Hepatic stellate cell (primary cell): ENCODE measurements at places on chromosomes 5 and 9.
A peak's percentile ranks its signal among the peaks of the same experiment; 100 is the strongest.

GRCh38 chr5:124665625-124666024, 80.8 kb downstream of the ZNF608 start:
- no peak for DNase-seq

- DNase-seq = no peak
Measured at GRCh38 chr5:95631991-95632675, 12.2 kb downstream of the GPR150 start.

- DNase-seq = no peak
Measured at GRCh38 chr9:84841931-84842330, 172.4 kb downstream of the NTRK2 start.

- DNase-seq = no peak
Measured at GRCh38 chr9:133201424-133202144, 7.5 kb downstream of the OBP2B start.

GRCh38 chr5:82987188-82987587, 90.0 kb downstream of the TMEM167A start:
- DNase-seq = no peak

DNA sequence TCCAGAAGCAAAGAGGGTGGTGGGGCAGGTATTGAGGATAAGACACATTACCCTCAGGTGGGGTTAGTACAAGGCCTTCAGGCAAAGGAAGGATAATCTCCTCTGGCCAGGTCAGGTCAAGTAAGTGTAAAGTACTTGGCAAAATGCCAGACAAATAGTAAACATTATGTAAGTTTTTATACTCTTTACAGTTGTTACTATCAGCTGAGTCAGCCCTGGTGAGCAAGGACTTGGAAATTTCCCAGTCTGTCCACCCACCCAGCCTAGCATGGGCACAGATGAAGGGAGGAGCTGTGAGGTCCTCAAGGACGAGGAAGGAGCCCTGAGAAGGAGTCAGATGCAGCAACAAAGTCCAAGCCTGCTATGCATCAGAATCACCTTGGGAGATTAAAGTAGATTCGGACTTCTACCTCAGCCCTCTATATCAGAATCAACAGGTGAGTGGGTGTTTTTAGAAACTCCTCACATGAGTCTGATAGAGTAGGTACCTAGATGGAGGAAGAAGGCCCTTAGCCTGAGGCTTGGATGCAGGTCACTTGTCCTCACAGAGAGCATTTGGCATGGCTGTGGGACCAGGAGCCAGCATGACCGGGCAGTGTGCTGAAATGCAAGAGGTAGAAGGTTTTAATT, 50.2 kb upstream of the BARX1 start:
- DNase-seq = no peak

GRCh38 chr5:98905857-98906688, 22.7 kb downstream of the CHD1 start:
- DNase-seq = no peak

GRCh38 chr5:89606939-89607534, 724.1 kb upstream of the MEF2C start:
- DNase-seq = no peak

- DNase-seq = peak; percentile 47
Measured at GRCh38 chr9:126844085-126844484, 16.4 kb upstream of the ZBTB34 start.

- no peak for DNase-seq
Measured at GRCh38 chr5:9498541-9499497, 47.1 kb downstream of the SEMA5A start.

- no peak for DNase-seq
Measured at GRCh38 chr5:32865475-32865874, 154.4 kb downstream of the NPR3 start.

- DNase-seq = peak; percentile 37
Measured at GRCh38 chr9:92947268-92948037, at the start of gene FGD3. FGD3 (plus strand) TSS chr9:92947523; CDS start chr9:92976257, 28,734 bp downstream.

- DNase-seq = no peak
Measured at GRCh38 chr5:152379331-152379730, 25.7 kb downstream of the NMUR2 start.

- no peak for DNase-seq
Measured at GRCh38 chr5:77419644-77420582, 72.2 kb downstream of the WDR41 start.

DNA sequence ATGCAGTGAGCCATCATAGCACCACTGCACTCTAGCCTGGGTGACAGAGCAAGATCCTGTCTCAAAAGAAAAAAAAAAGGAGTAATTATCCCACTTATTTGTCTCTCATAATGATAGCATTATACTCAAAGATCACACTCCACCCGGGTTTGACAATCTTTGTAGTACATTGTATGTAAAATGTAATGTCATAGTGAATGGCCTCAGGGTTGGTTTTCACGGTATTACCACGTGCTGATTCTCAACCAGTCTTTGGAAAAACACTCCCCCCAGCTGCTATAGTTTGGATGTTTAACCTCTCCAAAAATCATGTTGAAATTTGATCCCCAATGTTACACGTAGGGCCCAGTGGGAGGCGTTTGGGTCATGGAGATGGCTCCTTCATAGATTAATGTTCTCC, 402.4 kb upstream of the GRAMD2B start:
- DNase-seq = no peak

GRCh38 chr9:79524266-79524665, 47.5 kb upstream of the TLE4 start:
- DNase-seq = peak; percentile 16

GRCh38 chr9:85237478-85237877, 504.3 kb downstream of the AGTPBP1 start:
- no peak for DNase-seq

DNA sequence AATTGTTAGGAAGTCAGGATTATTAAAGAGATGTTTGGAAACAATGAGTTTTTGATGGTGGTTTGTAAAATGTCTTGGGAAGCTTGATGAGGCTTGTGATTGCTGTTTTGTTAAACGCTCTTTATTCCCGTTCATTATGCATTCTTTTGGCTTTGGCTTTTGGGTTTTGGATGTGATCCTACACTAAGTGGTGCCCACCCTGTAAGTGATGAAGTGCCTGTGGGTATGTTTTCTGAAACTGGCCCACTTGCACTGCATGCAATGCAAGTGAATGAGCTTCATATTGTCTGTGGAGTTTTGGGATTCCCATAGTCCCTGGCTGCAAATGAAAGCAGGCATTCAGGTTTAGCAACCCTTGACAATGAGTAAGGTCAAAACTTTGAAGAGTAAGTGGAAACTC, 1035.5 kb upstream of the WWC1 start:
- DNase-seq = no peak

DNA sequence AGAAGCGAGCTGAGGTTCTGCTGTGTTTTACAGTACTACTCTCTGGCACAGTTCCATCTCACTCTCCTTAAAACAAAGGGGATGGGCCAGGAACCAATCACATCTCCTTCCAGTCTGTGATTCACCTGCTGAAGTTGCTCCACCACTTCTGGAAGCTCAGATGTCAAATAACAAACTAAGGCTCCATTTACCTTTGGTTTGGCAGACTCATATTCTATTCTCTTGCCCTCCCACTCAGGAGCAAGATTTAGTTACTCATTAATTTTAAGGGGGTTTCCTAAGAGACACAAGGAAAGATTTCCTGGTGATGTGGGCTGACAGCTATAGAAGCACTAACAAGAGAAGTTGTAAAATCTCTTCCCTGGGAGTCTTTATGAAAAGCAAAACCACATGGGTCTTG, 37.8 kb upstream of the KIF2A start:
- no peak for DNase-seq

DNA sequence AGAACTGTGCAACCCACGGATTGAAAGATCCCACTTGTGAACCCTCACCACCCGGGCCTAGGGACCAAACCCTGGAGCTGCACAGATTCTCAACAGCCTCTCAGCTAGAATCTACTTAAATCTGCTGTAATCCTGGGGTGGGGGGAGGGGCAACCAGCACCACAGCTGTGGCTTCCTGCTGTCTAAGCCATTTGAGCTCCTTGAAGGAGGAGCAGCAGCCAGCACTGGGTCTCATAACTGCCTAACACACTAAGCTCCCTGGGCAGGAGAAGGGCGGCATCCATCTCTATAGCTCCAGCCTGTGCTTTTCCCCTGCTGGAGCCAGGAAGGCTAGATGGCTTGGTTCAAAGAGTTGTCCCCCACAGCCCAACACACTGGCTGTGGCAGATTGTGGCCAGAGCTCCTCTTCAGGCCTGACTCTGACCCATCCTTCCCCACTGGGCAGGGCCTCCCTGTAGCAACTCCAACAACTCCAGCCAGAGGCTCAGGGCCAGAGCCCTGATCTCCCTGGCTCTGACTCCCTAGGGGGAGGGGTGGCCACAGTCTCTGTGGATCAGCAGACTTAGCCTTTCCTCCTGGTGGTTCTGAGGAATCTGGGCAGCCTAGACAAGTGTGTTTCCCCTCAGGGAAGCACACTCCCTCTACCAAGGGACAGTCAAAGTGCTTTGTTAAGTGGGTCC, 72.0 kb upstream of the C9orf72 start:
- no peak for DNase-seq

- no peak for DNase-seq
Measured at GRCh38 chr5:110768138-110768860, 29.5 kb downstream of the SLC25A46 start.

DNA sequence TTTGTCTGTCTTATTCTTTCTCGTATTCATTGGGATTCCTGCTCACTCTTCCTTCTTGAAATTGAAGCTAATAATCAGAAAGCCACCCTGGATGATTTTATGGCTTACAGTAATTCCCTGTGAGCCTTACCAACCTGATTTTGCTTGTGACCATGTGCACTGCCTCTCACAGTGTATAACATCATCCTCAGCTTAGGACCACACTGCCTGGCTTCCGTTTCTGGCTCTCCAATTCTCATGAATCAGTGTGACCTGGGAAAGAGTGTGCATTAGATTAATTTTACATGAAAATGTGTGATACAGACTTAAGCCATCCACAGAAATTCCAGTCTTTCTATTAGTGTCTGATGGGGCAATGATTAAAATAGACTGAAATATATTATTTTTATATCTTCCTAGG, 126.8 kb upstream of the DMRT1 start:
- DNase-seq = no peak

DNA sequence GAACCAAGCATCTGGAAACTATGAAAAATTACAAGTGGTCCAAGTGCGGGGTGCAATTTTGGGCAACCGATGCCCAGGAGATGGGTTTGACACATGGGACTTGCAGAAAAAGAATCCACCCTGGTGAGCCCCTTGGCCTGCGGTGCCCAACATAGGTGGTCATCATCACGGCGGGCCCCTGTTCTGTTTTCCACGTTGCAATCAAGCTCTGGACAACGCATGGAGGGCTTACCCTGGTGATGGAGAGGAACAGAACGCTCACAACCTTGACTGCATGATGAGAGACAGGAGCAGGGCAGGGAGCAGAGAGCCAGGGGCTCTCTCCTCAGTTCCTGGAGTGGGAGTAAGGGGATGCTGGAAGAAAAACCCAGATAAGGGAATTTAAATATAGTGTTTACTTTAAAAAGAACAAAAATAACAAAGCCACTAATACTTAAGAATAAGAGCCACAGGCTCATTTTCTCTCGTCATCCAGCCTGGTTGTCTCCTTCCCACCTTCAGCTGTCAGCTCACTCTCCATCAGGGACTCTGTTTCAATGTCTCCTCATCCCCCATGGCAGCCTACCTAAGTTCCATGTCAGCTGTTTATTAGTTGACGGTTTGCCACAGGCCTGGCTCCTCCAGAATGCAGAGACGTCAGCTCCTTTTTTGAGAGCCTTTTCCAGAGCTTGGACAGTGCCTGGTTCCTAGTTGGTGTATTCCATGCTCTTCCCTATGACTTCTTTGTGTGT, 172.1 kb downstream of the GADD45G start:
- DNase-seq = no peak

DNA sequence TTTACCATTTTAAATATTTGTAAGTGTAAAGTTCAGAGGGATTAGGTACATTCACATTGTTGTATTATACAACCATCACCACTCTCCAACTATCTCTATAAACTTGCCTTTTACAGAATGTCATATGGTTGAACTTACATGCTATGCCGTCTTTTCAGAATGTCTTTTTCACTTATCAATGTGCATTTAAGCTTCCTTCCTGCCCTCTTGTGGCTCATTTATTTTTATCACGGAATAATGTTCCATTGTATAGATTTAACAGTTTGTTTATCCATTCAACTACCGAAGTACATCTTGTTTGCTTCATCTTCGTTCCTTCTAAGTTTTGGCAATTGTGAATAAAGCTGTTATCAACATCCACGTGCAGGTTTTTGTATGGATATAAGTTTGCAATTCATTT, 133.3 kb upstream of the C6 start:
- DNase-seq = no peak

DNA sequence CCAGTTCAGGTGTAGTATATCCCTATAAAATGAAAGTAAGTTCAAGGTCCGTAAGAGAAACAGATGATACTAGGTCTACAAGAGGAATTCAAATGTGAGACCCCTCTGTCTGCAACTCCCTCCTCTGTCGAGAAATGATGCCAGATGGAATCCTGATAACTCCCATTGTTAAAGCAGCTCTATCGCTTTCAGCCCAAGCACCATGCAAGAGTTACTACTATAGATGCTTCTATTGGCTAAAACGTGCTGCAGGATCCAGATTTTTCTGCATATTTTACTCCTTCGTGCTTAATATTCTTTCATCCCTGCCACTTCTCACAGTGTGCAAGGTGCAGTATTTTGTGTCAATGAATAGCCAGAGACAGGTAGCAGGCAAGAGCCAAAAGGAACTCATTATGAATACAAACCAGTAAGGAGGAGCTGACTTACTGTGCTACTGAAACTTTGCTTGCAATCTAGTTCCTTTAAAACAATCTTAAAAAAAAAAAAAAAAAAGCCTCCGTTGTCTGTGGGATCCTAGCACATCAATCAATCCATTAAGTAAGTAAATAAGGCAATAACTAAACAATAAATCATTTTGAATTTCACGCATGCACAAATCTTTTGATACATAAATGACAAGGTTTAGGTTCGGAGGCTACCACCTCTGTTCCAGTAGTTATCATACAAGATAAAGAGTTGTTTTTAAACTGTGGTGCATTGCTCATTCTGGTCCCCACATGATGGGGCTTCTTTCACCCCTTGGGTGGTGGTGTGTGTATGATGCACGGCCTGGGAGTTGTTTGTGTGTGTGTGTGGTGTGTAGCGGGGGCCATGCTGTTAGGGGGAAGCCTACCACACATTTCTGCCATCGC, 151.1 kb upstream of the MPDZ start:
- DNase-seq = no peak

GRCh38 chr5:10162468-10162867, 87.2 kb downstream of the ATPSCKMT start:
- no peak for DNase-seq

DNA sequence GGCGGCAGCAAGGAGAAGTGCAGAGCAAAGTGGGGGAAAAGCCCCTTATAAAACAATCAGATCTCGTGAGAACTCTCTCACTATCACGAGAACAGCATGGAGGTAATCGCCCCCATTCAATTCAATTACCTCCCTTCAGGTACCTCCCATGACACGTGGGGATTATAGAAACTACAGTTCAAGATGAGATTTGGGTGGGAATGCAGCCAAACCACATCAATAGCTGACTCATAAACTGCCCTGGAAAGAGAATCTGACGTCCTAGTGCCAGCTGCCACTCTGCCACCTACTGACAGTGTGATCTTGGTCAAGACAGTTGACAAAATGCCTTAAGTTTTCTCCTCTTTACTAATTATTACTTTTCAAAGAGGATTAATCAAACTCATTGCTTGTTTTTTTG, 128.3 kb downstream of the GPBP1 start:
- DNase-seq = no peak

- no peak for DNase-seq
Measured at GRCh38 chr5:81203729-81204128, 29.4 kb upstream of the CKMT2 start.
